IPS DF 6.9 (cell line): ENCODE measurements at places on chromosomes 11 and 22.

GRCh38 chr22:41132550-41132949 is 40.2 kb downstream of the EP300 start:
- no peak for DNase-seq

- DNase-seq, result peak; percentile 47
These were observed 236.1 kb downstream of the TTC28 start for GRCh38 chr22:28443526-28443876.

GRCh38 chr11:15093432-15093831 is 20.0 kb downstream of the CALCB start:
- DNase-seq, result no peak

DNA sequence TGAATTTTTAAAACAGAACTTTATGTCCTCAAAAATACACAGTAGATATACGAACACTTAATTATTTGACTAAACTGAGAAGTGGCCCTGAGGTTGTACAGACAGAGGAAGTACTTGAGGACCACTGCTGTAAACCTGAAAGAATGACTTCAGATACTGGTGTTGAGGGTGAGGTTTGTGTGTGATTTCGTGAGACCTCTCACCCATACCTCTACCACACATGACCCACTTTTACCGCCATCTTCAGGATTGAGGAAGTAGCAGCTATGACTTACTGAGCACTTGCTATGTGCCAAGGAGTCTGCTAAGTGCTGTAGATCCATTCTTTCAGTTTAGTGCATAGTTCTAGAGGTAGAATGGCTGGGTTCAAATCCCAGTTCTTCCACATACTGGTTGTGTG is 21.9 kb downstream of the MMP13 start:
- DNase-seq, result no peak

GRCh38 chr11:131481303-131481702 is 110.9 kb downstream of the NTM start:
- no peak for DNase-seq
